ENCODE measurements at places on chromosomes 11 and 22.
A peak's percentile ranks its signal among the peaks of the same experiment; 100 is the strongest.

DNA sequence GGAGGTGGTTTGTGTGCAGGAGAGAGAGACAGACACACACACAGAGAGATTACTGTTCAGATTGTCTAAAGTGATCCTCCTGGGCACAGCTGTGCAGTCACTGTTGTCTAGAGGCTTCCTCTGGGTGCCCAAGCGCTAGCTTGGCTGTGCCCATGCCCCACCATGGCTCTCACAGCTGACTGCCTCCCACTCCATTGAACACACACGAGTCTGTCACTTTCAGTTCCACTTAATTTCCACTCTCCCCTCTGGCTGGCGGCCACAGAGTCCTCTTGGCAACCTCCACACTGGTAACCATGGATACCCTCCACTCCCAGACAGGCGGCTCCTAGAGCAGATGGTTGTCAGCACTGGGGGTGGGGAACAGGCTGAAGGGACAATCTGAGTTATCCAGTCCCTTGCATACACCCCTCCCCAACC lies 29.1 kb downstream of the MAP6 start:
- peak; percentile 94 for DNase-seq

DNA sequence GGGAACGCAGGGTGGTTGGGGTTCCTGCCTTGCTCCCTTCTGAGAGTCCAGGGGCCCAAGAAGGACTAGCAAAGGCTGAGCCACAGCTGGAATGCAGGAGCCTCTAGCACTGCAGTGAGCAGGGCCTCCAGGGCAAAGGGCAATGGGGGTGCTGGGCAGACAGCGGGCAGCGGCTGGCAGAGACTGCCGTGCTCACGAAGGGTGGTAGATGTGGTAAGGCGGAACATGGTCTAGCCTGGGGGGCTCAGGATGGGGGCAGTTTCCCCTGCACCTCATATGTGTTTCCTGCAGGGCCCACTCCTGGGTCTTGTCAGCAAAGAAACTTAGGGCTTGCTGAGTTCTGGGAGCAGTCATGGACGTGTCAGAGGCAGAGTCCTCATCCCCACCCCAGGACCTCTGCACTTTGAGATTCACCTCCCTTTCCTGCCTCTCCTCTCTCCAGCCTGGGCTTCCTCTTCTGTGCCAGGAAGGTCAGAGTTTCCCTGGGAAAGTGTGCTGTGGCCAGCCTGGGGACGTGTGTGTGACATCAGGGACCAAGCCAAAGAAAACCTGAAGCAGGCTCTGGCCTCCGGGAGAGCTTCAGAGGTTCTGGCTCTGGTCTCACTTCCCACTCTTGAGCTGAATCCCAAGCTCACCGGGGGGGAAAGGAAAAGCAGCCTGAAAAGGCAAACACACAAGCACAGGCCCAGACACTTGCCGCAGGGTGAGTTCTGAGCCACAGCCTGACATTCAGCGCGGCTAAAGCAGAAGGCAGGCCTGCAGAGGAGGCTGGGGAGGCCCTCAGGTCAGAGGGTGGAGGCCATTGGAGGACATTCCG lies 4.4 kb downstream of the MOGAT2 start:
- no peak for DNase-seq

DNA sequence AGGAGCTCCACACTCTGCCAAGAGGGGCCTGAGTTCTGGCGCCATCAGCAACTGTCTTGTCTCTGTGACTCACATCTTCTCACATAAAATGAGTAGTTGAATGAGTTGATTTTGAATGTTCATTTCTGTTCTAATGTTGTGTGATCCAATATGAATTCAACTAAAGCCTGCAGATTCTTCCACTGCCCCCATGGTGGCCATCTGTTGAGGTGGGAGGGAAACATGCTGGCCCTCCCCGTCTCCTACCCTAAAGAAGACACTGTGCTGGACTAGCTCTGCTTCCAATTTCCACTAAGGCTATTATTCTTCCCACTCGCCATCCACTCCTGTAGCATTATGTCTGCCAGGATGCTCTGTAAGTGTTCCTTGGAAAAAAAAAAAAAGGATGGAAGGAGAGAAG lies 555.6 kb upstream of the LARGE1 start:
- no peak for DNase-seq

- peak; percentile 26 for DNase-seq
Observed at GRCh38 chr11:120929664-120930154, 94.2 kb upstream of the TBCEL start.

GRCh38 chr22:20607157-20607907 lies 99.9 kb downstream of the MED15 start:
- no peak for DNase-seq

GRCh38 chr11:57901756-57902155 lies 121.9 kb upstream of the OR9Q1 start:
- DNase-seq: no peak

DNA sequence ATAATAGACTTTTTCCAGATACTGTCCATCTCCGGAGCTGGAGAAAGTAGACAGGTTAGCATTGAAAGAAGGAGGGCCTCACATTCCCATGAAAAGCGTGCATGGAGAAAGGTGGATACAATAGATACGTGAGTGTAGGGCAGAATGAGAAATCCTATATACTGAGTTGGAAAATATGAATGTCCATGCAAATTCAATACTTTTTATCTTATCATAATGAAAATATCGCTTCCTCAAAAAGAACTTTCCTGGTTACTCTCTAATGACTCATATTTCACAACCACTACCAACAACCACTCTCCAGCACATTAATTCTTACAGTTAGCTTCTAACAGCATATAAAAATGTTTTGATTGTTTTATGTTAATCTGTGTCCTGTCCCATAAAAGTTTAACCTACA lies 22.0 kb upstream of the MS4A6A start:
- no peak for DNase-seq
